Body of pancreas (tissue), 4 donors: ENCODE measurements at places on chromosomes 4 and X. TPM values are rescaled to one million over a fixed set of nuclear protein-coding genes. Genes with fewer than 3 reads are reported as not detected.
A peak's percentile ranks its signal among the peaks of the same experiment; 100 is the strongest.

Gene TLR7
- not detected for total RNA-seq

Gene PHOX2B
- total RNA-seq, result not detected

Gene FAM47A
- not detected for total RNA-seq

Gene XPNPEP2
- 5.6 TPM for total RNA-seq

Gene EMCN
- total RNA-seq, result 3.4 TPM

Gene CENPE
- 0.33 TPM for total RNA-seq

- H3K4me1 ChIP-seq, result no peaks in the 10 kb centered on the region
- no peaks in the 10 kb centered on the region for H3K36me3 ChIP-seq
- no peak overlapping the region for H3K4me3 ChIP-seq
- no peak overlapping the region for H3K27ac ChIP-seq
- no peak for DNase-seq
- no peaks in the 10 kb centered on the region for H3K27me3 ChIP-seq
Measured at GRCh38 chrX:122389005-122389404, 795.1 kb upstream of the GRIA3 start.

GRCh38 chrX:72048510-72049455 lies 82.9 kb downstream of the RTL5 start:
- no peaks in the 10 kb centered on the region for H3K27me3 ChIP-seq
- no peaks in the 10 kb centered on the region for H3K36me3 ChIP-seq
- no peak overlapping the region for H3K27ac ChIP-seq
- no peaks in the 10 kb centered on the region for H3K4me1 ChIP-seq

GRCh38 chrX:23938690-23939089 lies 30.9 kb downstream of the CXorf58 start:
- DNase-seq, result no peak
- H3K36me3 ChIP-seq, result no peaks in the 10 kb centered on the region
- no peak overlapping the region for H3K4me3 ChIP-seq

DNA sequence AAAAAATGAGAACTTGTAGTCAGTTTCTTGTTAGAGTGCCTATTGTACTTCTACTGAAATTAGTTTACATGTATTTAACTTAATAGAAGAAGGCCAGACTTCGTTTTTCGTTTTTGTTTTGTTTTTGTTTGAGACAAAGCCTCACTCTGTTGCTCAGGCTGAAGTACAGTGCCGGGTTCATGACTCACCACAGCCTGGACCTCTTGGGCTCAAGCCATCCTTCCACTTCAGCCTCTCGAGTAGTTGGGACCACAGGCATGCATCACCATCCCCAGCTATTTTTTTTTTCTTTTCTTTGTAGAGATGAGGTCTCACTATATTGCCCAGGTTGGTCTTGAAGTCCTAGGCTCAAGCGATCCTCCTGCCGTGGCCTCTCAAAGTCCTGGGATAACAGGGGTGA lies 793.9 kb downstream of the ADGRL3 start:
- no peak for DNase-seq
- H3K36me3 ChIP-seq, result no peaks in the 10 kb centered on the region
- no peaks in the 10 kb centered on the region for H3K27me3 ChIP-seq

DNA sequence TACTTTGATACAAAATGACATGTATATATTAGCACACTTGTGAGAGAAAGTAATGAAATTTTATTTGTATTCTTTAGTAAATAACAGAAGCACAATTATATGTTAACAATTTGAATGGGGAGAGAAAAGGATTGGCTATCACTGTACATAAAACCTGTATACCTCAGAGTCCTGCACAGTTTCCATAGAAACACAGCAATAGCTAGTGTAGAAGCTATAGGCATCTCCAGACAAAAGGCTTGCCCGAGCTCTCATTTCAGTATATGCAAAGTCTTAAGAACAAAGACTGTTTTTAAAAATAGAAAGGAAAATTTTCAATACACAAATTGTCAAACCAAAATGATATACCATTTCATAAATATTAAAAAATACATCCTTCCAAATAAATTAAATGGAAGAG lies 38.5 kb downstream of the GPM6A start:
- no peaks in the 10 kb centered on the region for H3K27me3 ChIP-seq
- no peak for DNase-seq
- no peaks in the 10 kb centered on the region for H3K4me1 ChIP-seq

DNA sequence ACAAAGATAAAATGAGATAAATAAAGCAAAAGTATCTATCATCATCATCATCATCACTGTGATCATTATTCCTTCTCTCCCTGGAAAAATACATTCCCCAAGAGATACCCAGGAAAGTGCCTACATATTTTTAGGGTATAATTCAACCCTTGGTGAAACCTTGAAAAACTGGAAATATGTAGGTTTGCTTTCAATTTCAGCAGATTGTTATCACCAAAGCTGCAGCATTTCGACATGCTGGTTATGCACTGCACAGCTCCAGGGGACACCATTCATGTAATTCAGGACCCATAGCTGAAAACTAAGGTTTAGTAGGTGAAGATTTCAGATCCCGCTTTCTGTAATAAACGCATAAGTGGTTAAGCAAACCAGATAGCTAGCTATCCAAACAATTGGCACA lies 28.4 kb upstream of the FBXW7 start:
- no peak overlapping the region for H3K27ac ChIP-seq
- no peaks in the 10 kb centered on the region for H3K36me3 ChIP-seq
- DNase-seq, result no peak
- H3K4me1 ChIP-seq, result peaks cover 10% of the 10 kb centered on the region

GRCh38 chrX:7108030-7108429 lies 39.5 kb upstream of the STS start:
- no peaks in the 10 kb centered on the region for H3K36me3 ChIP-seq
- H3K27ac ChIP-seq, result no peak overlapping the region
- no peak for DNase-seq
- H3K4me3 ChIP-seq, result no peak overlapping the region
- no peaks in the 10 kb centered on the region for H3K27me3 ChIP-seq

DNA sequence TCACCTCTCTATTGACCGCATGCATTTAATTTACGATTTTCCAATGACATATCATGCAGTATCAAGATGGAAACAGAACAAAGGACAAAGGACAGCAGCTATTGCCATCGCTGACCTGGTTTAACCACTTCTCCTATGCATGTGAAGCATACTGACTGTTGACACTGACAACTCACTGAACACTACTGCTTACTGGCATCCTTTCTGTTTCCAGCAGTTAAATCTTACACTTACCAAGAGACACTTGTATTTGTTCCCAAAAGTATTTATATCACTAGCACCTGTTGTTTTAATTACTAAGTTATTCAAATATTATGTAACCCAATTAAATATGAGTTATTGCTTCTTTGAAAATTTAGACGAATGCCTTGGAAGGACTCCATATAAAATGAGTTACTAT lies 176.7 kb downstream of the PDGFC start:
- H3K4me3 ChIP-seq, result no peak overlapping the region
- H3K36me3 ChIP-seq, result no peaks in the 10 kb centered on the region
- H3K27me3 ChIP-seq, result no peaks in the 10 kb centered on the region
- no peaks in the 10 kb centered on the region for H3K4me1 ChIP-seq

- H3K4me1 ChIP-seq, result peaks cover 19% of the 10 kb centered on the region
- peak overlapping the region; percentile 57 for H3K4me3 ChIP-seq
- DNase-seq, result peak; percentile 47
- H3K27ac ChIP-seq, result peak overlapping the region; percentile 98
- no peaks in the 10 kb centered on the region for H3K36me3 ChIP-seq
Measured at GRCh38 chr4:38663090-38663800, 754 bp upstream of the KLF3 start.

DNA sequence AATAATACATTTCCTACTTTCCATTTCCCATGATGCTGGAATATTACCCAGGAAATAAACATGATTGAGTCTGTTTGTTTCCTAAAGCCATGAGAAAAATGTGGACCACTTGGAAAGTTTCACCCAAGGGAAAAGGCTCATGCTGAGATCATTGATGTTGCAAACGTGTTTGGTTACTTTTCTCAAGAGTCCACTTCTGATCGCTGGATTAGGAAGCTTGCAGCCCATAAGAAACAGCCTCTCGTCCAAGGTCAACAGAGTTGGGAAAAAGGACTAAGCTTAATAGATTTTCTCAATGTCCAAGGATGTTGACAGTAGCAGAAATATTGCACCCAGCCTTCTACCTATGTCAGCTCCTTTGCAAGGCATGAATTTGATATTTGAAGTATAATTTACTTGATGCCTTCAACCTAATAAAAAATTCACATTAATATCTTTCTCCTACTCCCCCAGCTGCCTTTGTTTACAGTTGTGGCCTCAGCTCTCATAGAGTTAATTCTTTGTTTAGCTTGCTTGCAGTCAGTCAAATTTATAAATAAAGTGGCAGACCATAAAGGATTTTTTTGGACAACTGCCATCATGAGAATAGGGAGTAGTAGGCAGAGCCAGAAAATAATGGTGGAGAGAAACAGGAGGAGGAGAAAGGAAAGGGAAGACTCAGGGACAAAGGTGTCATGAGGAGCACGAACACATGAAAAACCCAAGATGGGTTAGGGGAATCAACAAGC lies 65.6 kb upstream of the BLTP1 start:
- H3K4me1 ChIP-seq, result no peaks in the 10 kb centered on the region
- no peaks in the 10 kb centered on the region for H3K36me3 ChIP-seq
- H3K4me3 ChIP-seq, result no peak overlapping the region
- no peaks in the 10 kb centered on the region for H3K27me3 ChIP-seq
- DNase-seq, result no peak

DNA sequence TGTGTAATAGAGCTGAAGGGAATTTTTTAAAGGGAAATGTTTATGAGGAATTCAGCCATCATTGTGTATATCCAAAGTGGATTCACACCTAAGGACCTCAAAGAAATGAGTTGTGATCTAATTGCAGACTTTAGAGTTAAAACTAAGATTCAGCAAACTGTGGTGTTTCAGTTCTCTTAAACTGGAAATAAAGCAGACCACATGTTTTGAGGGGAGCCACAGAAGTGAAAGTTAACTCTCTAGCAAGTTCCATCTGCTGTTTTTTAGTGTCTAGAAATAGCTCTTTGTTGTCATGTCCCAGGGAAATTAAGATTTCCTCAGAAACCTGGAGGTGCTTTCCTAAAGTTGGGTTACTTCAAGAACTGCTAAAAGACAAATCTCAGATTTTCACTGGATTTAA lies 97.3 kb upstream of the DDX3X start:
- H3K4me3 ChIP-seq, result no peak overlapping the region
- H3K27me3 ChIP-seq, result no peaks in the 10 kb centered on the region
- H3K36me3 ChIP-seq, result no peaks in the 10 kb centered on the region

GRCh38 chrX:120564925-120565324 lies 4.2 kb upstream of the CUL4B start:
- no peak overlapping the region for H3K27ac ChIP-seq
- peaks cover 30% of the 10 kb centered on the region for H3K4me1 ChIP-seq
- no peaks in the 10 kb centered on the region for H3K27me3 ChIP-seq
- no peaks in the 10 kb centered on the region for H3K36me3 ChIP-seq
- DNase-seq, result no peak

GRCh38 chr4:172042714-172043114 lies 229.5 kb downstream of the GALNTL6 start:
- DNase-seq, result no peak
- no peaks in the 10 kb centered on the region for H3K27me3 ChIP-seq
- no peaks in the 10 kb centered on the region for H3K4me1 ChIP-seq
- no peaks in the 10 kb centered on the region for H3K36me3 ChIP-seq

DNA sequence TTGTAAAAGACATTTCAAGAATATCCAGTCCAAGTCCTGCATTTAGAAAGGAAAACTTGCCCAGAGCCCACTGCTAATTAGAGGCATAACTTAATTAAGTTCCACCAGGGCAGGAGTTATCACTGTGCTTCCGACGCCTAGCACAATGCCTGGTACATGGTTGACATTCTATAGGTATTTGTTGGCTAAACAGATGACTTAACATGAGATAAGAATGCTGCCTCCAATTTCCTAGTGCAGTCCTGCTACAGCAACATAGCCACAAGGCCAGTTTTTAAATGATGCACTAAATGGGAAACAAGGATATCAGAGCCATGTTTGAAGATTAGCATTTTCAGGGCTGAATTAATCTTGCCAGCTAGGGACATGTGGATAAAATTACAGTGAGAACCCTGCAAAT lies 164.1 kb downstream of the RASL11B start:
- H3K36me3 ChIP-seq, result no peaks in the 10 kb centered on the region
- H3K4me3 ChIP-seq, result no peak overlapping the region
- peaks cover 4% of the 10 kb centered on the region for H3K4me1 ChIP-seq

DNA sequence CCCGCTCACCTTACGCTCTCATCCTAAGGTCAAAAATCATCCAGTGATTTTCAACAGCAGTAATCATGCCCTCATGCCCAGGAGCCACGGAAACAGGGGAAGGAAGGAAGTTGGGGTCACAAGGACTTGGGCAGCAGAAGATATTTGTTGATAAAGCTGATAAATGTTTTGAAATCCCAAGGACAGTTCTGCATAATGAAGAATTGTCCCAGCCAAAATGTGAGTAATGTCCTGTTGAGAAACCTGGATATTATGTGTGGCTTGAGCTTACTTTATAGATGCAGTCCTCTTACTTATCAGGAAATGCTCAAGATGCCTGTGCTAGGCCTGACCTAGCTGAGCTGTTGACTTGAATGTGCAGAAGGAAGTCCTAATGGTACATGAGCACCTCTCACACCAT lies 263.0 kb upstream of the ZFP42 start:
- no peak overlapping the region for H3K4me3 ChIP-seq
- H3K27me3 ChIP-seq, result no peaks in the 10 kb centered on the region
- H3K4me1 ChIP-seq, result no peaks in the 10 kb centered on the region
- DNase-seq, result no peak
- no peak overlapping the region for H3K27ac ChIP-seq

GRCh38 chr4:151223465-151223864 lies 53.5 kb upstream of the PRSS48 start:
- no peak overlapping the region for H3K27ac ChIP-seq
- H3K36me3 ChIP-seq, result no peaks in the 10 kb centered on the region
- no peaks in the 10 kb centered on the region for H3K27me3 ChIP-seq

DNA sequence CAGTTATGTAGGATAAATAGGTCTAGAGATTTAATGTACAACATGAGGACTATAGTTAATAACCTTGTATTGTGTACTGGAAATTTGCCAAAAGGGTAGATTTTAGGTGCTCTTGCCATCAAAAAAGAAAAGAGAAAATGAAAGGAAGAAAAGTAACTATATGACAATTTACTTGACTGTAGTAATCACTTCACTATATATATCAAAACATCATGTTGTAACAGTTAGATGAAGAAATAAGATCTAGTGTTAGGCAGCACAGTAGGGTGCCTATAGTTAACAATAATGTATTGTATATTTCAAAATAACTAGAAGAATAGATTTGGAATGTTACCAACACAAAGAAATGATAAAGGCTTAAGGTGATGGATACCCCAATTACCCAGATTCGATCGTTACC lies 35.9 kb upstream of the AP1S2 start:
- DNase-seq, result no peak
- no peaks in the 10 kb centered on the region for H3K36me3 ChIP-seq
- H3K4me3 ChIP-seq, result no peak overlapping the region
- no peaks in the 10 kb centered on the region for H3K27me3 ChIP-seq
- H3K4me1 ChIP-seq, result no peaks in the 10 kb centered on the region
- H3K27ac ChIP-seq, result no peak overlapping the region

GRCh38 chr4:145545538-145546174 lies 64.0 kb downstream of the SMAD1 start:
- no peaks in the 10 kb centered on the region for H3K36me3 ChIP-seq
- H3K4me3 ChIP-seq, result no peak overlapping the region
- peak overlapping the region; percentile 45 for H3K27ac ChIP-seq
- DNase-seq, result peak; percentile 76
- peaks cover 41% of the 10 kb centered on the region for H3K4me1 ChIP-seq
